ENCODE measurements at places on chromosomes 11 and 22. TPM values are rescaled to one million over a fixed set of nuclear protein-coding genes. Genes with fewer than 3 reads are reported as not detected.

Gene IGF2
- 3,275 TPM for total RNA-seq

Gene NNMT
- 2.3 TPM for total RNA-seq

Gene BATF2
- total RNA-seq, result 1.5 TPM

Gene F2
- not detected for total RNA-seq

Gene SPDYC
- total RNA-seq, result not detected

Gene PICALM
- 154 TPM for total RNA-seq

- H3K36me3 ChIP-seq, result peaks cover 1% of the 10 kb centered on the region
- no peaks in the 10 kb centered on the region for H3K27me3 ChIP-seq
- DNase-seq, result no peak
- H3K27ac ChIP-seq, result no peak overlapping the region
- H3K4me1 ChIP-seq, result no peaks in the 10 kb centered on the region
Observed at GRCh38 chr22:38106814-38107578, 3.5 kb downstream of the BAIAP2L2 start.

DNA sequence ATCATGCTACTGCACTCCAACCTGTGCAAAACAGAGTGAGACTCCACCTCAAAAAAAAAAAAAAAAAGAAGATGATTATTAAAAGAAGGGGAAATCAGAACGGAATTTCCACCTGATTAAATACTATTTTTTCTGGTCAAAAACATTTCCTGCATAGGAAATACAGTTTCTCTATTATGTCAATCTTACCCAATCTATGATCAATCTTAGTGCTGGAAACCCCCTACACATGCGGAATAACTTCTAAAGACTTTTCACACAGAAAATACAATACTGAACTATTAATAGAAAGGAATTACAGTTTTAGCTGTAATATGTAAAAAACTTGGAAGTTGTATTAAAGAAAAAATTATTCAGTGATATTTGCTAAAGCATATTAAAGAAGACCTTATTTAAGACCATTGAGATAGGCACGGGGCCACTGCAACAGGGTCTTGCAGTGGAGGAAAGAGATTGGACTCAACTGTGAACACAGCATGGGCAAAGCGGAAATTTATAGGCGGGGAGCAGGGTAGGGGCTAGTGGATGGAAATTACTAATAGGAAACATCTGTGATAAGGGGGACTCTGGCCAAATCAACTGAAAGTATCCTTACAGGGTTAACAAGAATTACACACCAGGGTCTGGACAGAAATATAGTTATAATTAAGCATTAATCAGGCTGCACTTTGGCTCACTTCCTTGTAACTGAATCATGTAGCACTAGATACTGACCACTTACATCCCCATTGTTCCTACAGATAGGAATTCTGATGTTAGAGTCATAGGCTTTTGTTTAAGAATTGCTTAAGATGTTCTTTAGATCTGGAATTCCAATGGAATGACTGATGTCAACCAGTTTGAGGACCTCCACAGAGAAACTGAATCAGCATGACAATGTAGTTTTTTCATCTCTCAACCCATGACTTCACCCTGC is 411.5 kb upstream of the DDI1 start:
- no peak overlapping the region for H3K27ac ChIP-seq
- H3K4me1 ChIP-seq, result peaks cover 18% of the 10 kb centered on the region
- no peak overlapping the region for H3K4me3 ChIP-seq
- H3K27me3 ChIP-seq, result no peaks in the 10 kb centered on the region
- no peak for DNase-seq
- peaks cover 2% of the 10 kb centered on the region for H3K36me3 ChIP-seq

- no peak overlapping the region for H3K27ac ChIP-seq
- H3K4me1 ChIP-seq, result peaks cover 12% of the 10 kb centered on the region
- no peak for DNase-seq
- no peaks in the 10 kb centered on the region for H3K27me3 ChIP-seq
Observed at GRCh38 chr11:782264-783174, 5.2 kb upstream of the GATD1 start.

DNA sequence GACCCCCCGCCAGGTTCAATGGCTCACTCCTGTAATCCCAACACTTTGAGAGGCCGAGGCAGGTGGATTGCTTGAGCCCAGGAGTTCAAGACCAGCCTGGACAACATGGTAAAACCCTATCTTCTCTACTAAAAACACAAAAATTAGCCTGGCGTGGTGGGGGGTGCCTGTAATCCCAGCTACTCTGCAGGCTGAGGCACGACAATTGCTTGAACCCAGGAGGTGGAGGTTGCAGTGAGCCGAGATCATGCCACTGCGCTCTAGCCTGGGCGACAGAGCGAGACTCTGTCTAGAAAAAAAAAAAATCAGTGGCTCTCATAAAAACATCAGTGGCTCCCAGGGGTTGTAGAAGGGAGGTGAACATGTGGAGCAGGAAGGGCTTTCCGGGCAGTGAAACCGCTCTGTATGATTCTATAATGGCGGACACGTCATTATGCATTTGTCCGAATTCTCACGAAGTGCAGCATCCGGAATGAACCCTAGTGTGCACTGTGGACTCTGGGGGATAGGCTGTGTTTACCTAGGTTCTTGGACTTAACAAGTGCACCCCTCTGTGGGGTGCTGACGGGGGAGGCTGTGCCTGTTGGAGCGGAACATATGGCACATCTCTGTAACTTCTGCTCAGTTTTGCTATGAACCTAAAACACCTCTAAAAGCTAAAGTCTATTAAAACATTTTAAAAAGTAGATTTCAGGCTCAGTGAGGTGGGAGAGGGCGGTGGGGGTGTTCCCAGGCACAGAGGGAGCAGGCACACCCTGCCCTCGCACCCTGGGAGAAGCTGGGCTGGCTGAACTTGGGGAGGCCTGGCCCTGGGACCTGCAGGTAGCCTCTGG is 49.1 kb upstream of the SEPTIN5 start:
- H3K27me3 ChIP-seq, result peaks cover 12% of the 10 kb centered on the region
- no peak overlapping the region for H3K4me3 ChIP-seq
- H3K36me3 ChIP-seq, result no peaks in the 10 kb centered on the region
- DNase-seq, result no peak

DNA sequence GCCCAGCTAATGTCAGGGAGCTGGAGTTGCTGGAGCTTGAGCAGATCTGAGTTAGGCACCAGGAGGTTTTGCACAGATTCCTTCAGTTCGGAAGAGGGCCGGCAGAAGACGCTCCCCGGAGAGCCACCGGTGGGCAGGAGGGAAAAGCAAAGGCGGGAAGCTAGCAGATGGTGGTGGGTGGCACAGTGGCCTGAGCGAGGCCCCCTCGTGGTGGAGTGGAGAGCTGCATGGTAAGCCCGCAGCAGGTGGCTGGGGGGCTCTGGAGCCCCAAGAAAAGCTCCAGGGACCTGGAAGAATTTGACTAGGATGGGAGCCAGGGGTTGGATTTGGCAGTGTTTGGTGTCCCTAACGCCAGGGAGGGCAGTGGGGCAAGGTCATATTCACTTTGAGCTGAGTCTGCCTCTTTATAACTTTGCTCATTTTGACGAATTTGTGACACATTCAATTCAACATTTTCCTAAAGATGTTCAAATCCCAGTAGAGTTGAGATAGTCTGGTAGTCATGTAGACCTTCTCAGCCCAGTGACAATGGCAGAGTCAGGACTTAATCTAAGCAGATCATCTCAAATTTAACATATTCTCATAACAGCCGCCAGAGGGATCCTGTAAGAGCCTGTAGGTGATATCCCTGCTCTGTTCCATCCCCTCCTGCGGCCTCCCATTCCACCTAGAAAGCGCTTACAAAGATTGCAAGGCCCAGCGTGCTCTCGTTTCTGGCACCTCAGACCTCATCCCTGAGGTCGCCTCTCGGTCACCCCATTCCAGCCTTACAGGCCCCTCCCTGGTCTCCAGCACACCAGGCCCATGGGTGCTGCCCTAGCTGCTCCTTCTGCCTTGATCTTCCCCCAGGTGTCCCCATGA is 57.9 kb downstream of the TRIM29 start:
- H3K4me1 ChIP-seq, result peaks cover 29% of the 10 kb centered on the region
- peaks cover 19% of the 10 kb centered on the region for H3K36me3 ChIP-seq
- H3K27me3 ChIP-seq, result no peaks in the 10 kb centered on the region
- no peak for DNase-seq
- peak overlapping the region; percentile 47 for H3K27ac ChIP-seq

DNA sequence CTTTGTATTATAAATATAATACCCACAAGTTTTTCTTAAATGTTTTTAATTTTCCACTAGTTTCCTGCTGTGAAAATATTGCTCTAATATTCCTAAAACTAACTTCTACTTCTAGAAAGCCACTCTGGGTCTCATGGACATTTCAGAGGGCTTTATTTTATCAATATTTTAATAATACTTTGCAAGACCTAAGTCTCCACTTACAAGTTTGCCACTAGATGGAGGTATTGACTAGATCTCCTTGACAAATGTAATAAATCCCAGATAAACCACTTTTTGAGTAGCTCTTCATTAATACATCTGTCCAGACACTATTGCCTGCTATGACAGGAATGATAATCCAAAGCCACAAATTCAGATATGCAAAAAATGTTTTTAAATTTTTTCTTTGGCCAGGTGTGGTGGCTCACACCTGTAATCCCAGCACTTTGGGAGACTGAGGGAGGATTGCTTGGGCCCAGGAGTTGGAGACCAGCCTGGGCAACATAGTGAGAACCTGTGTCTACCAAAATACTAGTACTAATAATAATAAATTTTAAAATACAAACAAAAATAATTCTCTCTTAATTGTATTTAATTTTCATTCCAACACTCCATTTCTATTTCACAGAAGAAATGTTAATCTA is 3.5 kb upstream of the ACAT1 start:
- no peaks in the 10 kb centered on the region for H3K36me3 ChIP-seq
- H3K27me3 ChIP-seq, result no peaks in the 10 kb centered on the region
- no peak overlapping the region for H3K27ac ChIP-seq
- no peak for DNase-seq

- DNase-seq, result no peak
- H3K27me3 ChIP-seq, result peaks cover 2% of the 10 kb centered on the region
- no peaks in the 10 kb centered on the region for H3K36me3 ChIP-seq
- no peak overlapping the region for H3K27ac ChIP-seq
- H3K4me1 ChIP-seq, result peaks cover 6% of the 10 kb centered on the region
- no peak overlapping the region for H3K4me3 ChIP-seq
Observed at GRCh38 chr11:7072401-7073028, 16.3 kb upstream of the RBMXL2 start.

- no peak overlapping the region for H3K4me3 ChIP-seq
- H3K36me3 ChIP-seq, result peaks cover 11% of the 10 kb centered on the region
- H3K27me3 ChIP-seq, result no peaks in the 10 kb centered on the region
- H3K27ac ChIP-seq, result peak overlapping the region; percentile 50
- no peak for DNase-seq
Observed at GRCh38 chr11:64859542-64860414, 15.3 kb upstream of the CDC42BPG start.

DNA sequence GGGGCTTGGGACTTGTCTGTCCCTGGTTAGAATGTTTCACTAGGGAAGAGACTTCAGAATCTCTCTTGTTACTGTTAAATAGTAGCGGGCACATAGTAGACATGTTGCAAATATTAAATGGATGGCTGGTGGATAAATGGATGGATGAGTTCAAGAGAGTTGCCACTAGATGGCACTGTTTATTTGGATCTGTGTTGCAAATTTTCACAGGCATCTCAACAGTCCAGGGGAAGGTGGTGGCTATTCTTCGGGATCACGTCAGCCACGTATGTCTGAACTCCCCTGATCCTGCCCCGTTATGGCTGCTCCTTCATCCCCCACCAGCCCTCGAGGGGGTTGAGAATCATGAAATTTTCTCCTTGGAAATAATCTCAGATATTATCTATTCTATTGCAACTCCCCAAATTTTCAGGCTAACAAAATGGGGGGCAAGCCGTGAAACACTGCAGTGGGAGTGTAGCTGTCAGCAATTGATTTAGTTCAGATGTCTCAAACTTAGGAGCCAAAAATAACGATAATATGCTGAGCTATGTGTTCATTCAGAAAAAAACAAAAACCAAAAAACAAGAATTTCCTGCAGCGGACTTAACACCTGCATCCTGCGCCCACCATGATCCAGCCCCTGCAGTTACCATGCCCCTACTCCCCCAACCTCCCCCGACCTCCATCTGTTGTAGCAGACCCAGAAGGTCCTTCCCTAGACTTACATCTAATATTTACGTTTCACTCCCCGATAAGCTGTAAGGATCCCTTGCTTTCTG is 29.1 kb upstream of the BIRC3 start:
- no peaks in the 10 kb centered on the region for H3K36me3 ChIP-seq
- H3K4me1 ChIP-seq, result peaks cover 36% of the 10 kb centered on the region
- no peak for DNase-seq
- H3K27me3 ChIP-seq, result no peaks in the 10 kb centered on the region

- H3K27me3 ChIP-seq, result no peaks in the 10 kb centered on the region
- H3K4me3 ChIP-seq, result no peak overlapping the region
- no peak for DNase-seq
- H3K36me3 ChIP-seq, result peaks cover 3% of the 10 kb centered on the region
Observed at GRCh38 chr11:62487738-62488551, 58.7 kb downstream of the AHNAK start.

DNA sequence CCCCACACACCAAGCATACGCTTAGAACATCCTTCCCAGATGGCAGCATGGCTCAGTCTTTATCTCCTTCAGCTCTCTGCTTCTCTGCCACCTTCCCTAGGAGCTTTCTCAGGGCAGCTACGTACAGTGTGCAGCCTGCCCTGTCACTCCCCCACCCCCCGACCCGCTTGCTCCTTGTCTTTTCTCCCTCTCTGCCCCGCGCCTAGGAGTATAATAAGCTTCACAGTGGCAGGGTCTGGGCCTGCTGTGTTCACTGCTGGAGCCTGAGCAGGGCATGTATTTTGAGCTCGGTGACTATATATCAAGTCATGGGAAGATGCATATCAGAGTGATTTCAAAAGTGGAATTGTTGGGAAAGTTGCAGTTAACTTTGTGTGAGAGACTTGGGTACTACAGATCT is 55.8 kb upstream of the ADSL start:
- H3K4me3 ChIP-seq, result no peak overlapping the region
- DNase-seq, result no peak
- H3K4me1 ChIP-seq, result no peaks in the 10 kb centered on the region
- H3K27me3 ChIP-seq, result no peaks in the 10 kb centered on the region

DNA sequence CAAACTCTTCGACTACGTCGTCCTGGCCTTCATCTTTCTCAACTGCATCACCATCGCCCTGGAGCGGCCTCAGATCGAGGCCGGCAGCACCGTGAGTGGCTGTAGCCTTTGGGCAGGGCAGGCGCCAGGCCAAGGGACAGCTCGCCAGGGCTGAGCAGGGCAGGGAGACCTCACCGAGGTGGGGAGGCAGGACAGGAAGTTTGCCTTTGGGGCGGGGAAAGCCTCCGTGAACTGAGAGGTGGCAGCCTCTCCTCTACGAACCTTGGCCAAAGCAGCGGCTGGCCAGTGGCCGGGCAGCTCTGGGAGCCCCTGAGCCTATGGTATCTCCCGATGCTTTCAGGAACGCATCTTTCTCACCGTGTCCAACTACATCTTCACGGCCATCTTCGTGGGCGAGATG is 93.2 kb downstream of the CACNA1I start:
- no peak overlapping the region for H3K4me3 ChIP-seq
- no peak overlapping the region for H3K27ac ChIP-seq
- peaks cover 7% of the 10 kb centered on the region for H3K4me1 ChIP-seq
- peaks cover 87% of the 10 kb centered on the region for H3K27me3 ChIP-seq

Data from mesothelial cell of epicardium (in vitro differentiated cells).